GOT3 (cell line): ENCODE measurements at places on chromosomes 2 and 18.

DNA sequence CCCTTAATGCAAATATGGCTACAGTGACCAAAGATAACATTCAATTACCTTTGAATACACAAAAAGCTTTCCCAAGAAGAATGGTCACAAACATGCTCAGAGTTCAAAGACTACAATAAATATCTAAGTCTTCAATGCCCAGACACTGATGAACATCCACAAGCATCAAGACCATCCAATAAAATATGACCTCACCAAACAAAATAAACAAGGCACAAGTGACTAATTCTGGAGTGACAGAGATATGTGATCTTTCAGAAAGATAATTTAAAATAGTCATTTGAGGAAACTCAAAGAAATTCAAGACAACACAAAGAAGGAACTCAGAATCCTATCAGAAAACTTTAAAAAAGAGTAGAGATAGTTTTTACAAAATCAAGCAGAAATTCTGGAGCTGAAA lies 40.6 kb upstream of the CAPN13 start:
- no peak for DNase-seq

DNA sequence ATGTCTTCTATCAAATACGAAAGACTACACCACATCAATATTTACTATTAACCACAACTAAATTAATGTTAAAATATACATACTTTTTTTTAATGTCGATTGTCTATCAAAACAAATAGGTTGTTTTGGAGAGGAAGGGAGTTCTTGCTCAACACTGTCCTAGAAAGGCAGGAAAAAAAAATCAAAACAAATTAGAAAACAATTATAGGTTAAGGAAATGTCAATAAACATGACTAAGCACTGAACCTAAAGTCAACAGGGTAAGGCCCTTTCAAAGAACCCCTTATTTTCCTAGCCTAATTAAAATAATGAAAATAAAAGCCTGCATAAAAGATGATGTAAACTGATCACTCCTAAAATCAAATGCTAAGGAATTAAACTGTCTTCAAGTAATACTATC lies 2.8 kb downstream of the CEP76 start:
- DNase-seq, result no peak

DNA sequence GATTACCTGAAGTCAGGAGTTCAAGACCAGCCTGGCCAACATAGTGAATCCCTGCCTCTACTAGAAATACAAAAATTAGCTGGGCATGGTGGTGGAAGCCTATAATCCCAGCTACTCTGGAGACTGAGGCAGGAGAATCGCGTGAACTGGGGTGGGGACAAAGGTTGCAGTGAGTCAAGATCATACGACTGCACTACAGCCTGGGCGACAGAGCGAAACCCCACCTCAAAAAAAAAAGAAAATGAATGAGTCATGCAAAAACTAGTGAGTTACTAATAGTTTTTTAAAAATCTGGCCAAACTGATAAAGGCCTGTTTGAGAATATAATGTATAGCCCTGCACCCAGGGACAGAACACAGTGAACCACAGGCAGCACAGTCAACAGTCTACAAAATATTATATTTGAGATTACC lies 17.5 kb downstream of the AFG3L2 start:
- DNase-seq, result no peak

DNA sequence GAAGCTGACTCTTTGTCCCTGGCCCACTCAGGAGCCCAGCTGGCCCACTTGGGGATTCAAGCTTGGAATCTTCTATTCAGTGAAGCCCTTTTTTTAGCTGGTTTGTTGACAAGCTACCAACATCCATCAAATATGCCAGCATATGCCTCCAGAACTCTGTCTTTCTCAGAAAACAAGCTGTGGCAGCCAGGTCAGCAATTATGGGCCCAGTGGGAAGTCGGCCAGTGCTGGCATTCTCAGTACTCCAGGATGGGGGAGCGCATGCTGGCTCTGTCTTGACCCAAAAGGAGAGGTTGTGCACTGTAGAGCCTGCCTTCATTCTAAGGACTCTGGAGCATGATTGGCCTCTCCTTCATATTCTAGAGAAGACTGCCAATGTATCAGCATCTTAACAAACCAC lies 401.5 kb downstream of the CNTNAP5 start:
- no peak for DNase-seq

DNA sequence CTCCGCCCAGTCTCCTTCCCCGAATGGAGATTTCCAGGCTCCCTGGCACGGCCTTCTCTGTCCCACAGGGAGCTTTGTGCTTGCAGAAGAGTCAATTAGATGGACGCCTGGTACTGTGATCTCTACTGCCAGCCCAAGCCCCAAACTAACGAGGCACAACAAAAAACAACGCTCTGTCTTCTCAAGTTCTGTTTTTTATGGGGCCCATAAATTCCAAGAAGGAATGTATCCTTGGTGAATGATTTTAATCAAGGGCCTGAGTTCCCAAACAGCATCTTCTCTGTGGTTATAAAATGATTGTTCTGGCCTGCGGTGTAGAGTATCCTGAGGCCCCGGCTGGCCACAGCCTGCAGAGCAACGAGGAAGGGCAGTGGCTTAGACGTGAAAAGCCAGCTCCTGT lies 219.5 kb downstream of the CLIP4 start:
- DNase-seq, result no peak

DNA sequence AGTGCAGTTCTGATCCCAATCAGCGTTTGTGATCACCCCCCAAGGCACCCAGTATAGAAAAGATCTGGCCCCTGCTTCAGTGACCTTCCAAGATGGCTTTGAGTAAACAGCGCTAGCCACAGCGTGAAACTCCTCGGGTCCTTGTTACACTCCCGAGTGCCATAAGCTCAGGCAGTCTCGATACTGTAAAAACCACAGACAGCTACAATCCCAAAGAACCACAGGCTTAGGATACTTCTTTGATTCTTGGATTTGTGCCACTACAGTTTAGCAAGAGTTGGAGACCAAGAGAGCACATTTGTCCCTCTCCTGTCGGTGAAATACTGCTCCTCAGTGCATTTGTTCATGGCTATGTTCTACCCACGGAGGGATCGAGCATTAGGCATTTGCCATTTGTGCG lies 352.5 kb upstream of the ZNF521 start:
- DNase-seq, result no peak

DNA sequence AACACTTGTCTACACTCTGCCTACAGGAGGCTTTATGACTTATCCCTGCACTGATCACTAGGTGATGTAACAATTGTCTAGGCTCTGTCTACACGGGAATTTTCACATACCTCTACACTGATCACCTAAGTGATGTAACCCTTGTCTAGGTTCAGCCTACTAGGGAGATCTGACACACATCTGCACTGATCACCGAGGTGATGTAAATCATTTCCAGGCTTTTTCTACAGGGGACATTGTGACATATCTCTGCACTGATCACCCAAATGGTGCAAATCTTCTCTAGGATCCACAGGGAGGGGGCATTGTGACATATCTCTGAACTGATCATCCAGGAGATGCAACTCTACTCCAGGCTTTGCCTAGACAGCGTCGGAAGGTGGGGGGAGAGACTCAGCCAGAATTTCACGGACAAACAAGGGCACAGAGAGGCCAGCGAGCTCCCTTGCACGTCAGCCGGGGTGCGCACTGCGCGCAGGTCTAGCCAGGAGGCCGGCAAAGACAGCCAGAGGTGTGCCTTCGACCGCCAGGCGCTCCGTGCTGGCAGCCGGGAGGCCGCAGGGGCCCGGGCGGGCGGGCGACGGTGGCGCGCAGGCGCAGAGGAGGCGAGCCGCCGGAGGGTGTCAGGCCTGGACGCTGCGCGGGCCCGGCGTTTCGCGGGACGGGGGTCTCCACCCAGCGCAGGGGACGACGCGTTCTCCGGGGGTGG lies 46.9 kb upstream of the USP14 start:
- no peak for DNase-seq

- no peak for DNase-seq
These were observed 41.3 kb upstream of the KCNE4 start for GRCh38 chr2:223010641-223011040.

DNA sequence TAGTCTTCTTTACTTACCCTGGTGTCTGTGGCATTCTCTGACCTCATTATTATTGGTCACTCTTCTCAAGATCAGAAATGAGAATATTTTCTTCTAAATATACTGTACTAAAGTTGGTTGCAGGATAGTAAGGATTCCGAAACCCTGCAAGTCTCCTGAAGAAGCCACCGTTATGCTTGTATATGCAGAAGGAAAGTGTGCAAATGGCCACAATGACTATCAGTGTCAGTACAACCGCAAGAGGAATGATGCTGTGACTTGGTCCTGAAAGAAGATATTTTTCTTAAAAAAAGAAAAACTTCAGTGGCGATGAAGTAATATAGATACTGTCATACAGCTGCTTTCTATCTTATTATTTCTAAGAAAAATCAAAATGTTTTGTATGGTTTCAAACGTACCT lies 120.7 kb downstream of the PLA2R1 start:
- DNase-seq, result no peak

- no peak for DNase-seq
These were observed 13.1 kb upstream of the SATB2 start for GRCh38 chr2:199470672-199471442.

- DNase-seq, result no peak
These were observed 1.7 kb upstream of the CTDSP1 start for GRCh38 chr2:218397820-218398436.

- no peak for DNase-seq
These were observed 2.2 kb downstream of the RNU4ATAC start for GRCh38 chr2:121532894-121533293.

DNA sequence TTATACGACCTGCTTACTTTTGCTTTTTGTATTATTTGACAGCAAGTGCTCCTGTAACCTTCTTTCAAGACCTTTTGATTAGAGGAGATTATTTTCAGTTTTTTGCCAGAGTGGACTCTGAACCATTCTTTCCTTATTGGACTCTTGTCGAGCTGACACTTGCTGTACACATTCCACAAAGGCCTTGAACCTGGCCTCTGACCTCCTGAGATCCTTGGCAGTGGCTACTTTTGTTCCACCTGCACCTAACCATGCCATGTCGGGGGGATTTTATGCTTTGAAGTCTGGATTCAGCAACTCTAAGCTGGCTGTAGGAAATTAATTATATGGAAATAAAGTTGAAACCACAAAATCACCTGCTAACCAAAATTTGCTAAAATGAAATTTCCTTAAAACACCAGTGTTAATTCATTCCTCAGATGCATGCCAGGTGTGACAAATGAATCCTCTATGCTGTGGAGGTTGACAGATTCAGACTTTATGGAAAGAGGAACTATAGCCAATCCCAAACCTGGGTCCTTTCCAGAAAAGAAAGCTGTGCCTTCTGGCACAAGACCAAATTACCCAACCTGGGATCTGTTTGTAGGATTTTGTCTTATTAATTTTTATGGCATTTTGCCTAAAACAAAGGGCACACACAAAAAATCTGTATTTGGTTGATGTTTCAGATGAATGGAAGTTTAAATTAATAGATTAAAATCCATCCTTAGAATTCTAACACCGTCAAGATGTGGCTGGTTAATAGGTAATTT lies 110.4 kb downstream of the CDC42EP3 start:
- no peak for DNase-seq

DNA sequence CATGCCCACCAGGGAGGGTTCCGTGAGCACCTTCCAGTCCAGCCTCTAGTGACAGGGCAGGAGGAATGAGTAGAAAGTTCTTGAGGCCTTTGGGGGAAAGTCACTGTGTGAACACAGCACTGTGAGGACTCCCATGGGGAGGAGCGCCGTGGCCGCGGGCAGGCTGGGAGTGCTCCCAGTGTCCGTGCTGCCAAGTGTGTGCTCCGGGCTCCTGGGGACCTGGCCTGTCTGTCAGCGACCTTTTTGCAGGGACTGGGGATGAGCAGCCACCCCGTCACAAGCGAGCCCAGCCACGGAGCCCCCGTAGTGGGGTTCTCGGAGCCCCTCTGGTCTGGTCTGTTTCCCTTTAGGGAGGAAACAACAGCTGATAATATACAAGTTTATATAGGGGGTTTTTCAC lies 36.8 kb downstream of the PDIA6 start:
- no peak for DNase-seq

GRCh38 chr18:58671632-58672564 lies 633 bp downstream of the MALT1 start:
- DNase-seq, result no peak

DNA sequence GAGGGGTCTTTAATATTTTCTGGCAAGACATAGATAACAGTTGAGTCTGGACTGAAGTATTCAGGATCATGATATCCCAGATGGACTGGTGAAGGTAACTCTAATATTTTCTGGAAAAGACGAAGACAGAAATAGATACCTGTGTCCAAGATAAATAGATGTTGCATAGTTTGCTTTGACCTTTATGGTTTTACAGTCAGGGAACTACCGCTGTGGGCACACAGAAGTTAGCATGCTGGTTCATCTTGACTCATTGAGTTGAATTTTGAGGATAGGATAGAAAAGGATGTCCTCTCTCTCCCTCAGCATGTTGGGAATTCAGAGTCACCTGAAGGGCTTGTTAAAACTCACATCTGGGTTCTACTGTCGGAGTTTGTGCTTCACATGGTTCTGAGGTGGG lies 20.8 kb downstream of the KCNE4 start:
- DNase-seq, result no peak

- no peak for DNase-seq
These were observed 3.7 kb upstream of the OTX1 start for GRCh38 chr2:63046961-63047320.

- no peak for DNase-seq
These were observed 2.7 kb upstream of the USP14 start for GRCh38 chr18:155688-156087.

DNA sequence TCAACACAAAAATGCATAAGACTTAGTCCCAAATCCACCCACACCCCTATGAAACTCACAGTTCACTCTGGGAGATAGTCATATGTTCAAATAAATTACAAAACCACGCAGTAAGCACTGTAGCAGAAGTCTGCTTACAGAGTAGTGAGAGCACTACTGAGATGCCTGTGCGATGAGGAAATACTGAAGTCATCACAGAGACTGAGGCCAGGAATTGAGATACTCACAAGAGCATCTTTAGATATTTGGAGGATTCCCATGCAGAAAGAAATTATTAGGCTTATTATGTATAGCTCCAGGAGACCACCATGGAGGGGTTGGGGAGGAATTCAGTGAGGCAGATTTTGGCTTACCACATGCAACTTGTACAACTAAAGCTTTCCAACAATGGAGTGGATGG lies 82.3 kb downstream of the ANTXR1 start:
- no peak for DNase-seq

- no peak for DNase-seq
These were observed 156.1 kb upstream of the APCDD1 start for GRCh38 chr18:10298346-10298745.

- no peak for DNase-seq
These were observed 66.3 kb downstream of the EIF5B start for GRCh38 chr2:99403524-99403923.

- no peak for DNase-seq
These were observed 944.8 kb upstream of the CNTNAP5 start for GRCh38 chr2:123080331-123080730.

DNA sequence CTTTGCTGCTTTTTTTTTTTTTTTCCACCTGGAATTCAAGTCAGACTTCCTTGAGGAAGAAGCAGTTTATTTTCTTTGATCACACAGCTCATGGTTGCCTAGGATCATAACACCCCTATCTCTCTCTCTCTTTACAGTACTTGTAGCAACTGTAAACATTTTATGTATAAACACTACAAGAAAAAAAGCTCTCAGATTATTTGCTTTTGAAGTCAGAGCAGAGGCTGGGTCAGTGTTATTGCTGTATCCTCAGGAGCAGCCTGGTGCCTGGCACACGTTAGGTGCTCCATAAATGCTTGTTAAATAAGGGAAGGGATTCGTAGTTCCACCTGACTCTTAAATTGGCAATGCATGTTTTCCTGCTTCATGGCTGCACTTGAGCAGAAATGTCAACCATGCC lies 221.2 kb downstream of the TGIF1 start:
- DNase-seq, result no peak

GRCh38 chr18:56210520-56210919 lies 427.9 kb downstream of the TXNL1 start:
- no peak for DNase-seq
